ENCODE measurements at places on chromosomes 1 and 21.

DNA sequence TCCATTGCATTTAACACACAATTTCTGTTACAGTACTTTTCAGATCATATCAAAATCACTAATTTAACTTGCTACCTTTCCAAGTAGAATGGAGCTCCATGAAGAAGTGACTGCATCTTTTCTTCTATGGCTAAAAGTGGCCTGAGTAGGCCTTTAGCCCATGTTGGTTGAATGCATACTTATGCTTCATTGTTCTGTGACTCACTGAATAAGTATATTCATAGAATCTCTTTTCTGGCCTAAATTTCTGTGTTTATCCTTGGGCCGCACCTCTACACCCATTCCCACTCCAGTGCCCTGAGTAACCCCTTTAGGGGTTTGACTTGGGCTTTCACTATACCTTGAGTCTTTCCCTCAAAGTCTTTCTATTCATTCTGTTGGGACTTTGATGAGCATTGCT is 42.1 kb upstream of the ARHGAP29 start:
- no peak for DNase-seq

DNA sequence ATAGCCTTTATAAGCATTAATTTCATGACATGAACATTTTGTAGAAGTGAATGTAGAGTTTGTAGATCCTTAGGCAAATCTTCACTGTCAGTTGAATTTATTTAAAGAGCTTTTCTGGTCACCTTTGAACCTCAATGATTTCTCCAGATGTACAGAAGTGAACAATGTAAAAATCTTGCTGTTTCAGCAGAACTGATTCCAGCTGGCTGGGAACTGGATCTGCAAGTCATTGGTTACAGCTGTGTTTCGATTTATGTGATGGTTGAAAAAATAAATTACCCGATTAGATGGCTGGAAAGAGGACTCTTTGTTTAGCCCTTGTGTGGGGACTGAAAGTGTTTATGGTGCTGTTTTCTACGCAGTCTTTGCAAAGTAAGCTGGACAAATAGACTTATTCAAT is 849.8 kb downstream of the USP25 start:
- DNase-seq, result no peak

DNA sequence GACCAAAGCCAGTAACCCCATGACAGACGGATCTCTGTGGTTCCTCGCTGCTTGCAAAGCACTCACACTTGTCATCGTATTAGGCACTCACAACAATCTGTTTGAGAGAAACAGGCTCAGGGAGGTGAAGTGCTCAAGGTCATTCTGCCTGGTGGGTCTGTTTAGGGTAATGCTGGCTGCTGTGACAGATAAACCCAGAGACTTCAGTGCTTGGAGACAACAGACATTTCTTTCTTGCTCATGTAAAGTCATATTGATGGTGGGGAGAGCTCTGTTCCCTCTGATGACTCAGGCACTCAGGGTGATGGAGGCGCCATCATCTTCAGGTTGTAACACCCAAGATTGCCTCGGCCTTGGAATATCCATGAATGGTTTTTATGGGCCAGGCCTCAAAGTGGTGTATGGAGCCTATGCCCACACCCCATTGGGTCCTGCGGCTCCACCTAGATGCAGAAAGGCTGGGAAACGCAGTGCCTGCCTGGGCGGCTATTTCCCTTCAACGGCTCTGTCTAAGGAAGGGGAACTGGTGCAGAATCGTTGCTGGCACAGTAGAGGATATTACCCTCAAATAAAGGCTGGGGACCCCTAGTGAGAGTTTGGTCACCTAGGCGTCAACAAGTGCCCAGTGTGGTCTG is 71.6 kb upstream of the SELENON start:
- no peak for DNase-seq

DNA sequence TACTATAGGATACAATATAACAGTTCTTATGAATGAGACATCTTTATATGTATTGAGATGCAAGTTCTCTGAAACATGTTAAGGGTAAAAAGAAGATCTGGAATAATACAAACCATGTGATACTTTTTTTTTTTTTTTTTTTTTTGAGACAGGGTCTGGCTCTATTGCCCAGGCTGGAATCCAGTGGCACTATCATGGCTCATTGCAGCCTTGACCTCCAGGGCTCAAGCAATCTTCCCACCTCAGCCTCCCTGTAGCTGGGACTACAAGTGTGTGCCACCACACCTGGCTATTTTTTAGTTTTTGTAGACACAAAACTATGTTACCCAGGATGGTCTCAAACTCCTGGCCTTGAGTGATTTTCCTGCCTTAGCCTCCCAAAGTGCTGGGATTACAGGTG is 22.1 kb upstream of the MCL1 start:
- DNase-seq, result no peak

DNA sequence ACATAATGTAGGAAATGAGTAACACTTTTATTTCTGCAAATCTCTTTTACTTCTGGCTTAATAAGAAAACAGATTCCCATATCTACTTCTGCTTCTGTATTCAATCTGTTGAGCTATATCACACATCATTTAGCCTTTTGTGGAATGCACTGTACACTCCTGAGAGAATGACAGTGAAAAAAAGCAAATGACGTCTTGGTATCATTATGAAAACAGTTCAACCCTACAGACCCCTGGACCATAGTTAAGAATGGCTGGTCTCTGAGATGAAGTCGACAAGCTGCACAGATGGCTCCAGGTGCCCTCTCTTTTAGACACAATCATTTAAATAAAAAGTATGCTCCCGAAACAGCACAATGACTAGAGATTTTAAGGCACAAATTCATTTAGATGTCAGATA is 247.0 kb downstream of the RERE start:
- DNase-seq, result no peak

GRCh38 chr1:206556750-206557635 is 49.7 kb downstream of the RASSF5 start:
- peak; percentile 92 for DNase-seq

DNA sequence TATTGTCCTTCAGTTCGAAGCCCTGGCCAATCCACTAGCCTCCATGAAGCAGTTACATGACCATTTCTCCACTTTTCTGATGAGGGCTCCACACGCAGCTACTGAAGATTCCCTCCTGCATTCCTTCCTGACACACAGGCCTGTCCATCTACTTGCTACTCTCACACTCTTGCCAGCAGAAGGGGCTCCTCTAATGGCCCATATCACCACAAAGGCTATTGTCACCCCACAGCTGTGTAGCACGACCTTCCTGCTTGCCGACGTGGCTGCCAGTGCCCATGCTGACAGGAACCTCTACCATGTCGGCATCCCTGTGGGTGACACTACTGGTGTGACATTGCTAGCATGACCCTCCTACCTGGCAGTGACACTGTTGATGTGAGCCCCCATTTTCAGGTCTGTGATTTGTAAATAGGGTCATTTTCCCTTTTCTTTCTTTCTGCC is 1528.6 kb upstream of the TPTE start:
- DNase-seq, result no peak
